ENCODE measurements at places on chromosomes 2 and 18.

GRCh38 chr2:37875403-37875906 is 49.6 kb upstream of the RMDN2 start:
- no peak for DNase-seq

DNA sequence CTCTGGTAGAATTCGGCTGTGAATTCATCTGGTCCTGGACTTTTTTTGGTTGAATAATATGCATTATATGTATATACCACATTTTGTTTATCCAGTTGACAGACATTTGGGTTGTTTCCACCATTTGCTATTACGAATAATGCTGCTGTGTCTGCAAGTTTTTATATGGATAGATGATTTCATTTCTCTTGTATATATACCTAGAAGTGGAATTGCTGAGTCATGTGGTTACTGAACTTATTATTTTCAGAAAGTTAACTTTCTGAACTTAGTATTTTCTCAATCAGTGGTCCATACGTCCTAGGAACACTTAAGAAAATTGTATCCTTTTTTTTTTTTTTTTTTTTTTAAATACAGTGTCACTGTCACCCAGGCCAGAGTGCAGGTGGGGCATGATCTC is 63.3 kb downstream of the RIF1 start:
- DNase-seq: no peak

DNA sequence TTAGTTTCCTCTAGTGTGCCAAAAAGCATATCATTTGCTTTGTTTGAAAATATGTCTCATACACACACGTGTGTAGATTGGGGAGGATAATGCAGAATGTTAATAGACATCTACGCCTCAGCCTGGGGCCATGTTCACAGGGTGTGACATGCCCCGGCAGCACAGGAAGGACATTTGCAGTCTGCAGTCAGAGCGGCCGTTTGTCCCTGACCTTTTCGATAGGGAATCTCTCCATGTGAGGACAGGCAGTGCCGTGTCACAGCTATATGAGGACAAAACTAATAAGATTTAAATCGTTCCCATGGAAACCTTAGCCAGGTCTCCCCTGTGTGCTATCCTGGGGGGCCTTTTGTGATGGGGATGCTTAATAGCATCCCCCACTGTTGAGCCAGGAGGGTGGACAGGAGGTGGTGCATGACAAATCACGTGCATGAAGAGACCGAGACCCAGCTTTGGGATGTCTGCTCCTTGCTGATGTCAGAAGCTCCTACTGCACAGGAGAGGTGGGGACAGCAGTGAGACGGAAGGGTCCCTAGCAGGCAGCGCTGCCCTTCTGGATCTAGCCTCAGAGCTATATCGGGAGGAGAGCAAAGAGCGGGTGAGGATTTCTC is 100.6 kb downstream of the RNF144A start:
- no peak for DNase-seq

GRCh38 chr2:58047373-58047935 is 848 bp downstream of the VRK2 start:
- no peak for DNase-seq

GRCh38 chr18:41526054-41526453 is 429.0 kb upstream of the PIK3C3 start:
- no peak for DNase-seq

- no peak for DNase-seq
Observed at GRCh38 chr2:223954401-223954800, 2.9 kb upstream of the MRPL44 start.

DNA sequence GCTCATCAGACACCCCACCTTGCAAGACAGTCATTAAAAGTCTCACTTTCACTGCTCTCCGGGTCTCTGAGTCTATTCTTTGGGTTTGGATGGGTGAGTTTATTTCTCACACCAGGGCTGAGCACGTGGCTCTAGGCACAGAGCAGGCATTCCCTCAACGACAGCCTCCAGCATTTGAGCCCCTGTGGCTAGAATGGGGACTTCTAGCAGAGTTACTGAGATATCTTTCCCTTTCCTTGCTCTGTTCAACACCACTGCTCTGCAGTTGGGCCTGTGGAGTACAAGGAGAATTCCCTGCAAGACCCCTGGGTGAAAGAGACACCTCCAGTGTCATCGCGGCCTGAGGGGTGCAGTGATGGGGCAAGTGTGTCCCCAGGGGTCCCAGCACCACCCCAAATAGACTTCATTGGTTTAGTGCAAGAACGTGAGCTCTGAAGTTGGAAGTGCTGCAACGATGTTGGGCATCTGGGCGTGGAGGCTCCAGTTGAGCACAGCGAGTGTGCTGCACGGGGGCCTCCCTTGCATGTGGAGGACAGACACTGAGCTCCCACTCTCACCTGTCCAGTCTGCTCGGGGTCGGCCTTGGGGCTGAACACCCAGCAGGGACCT is 184.1 kb upstream of the HS6ST1 start:
- no peak for DNase-seq

DNA sequence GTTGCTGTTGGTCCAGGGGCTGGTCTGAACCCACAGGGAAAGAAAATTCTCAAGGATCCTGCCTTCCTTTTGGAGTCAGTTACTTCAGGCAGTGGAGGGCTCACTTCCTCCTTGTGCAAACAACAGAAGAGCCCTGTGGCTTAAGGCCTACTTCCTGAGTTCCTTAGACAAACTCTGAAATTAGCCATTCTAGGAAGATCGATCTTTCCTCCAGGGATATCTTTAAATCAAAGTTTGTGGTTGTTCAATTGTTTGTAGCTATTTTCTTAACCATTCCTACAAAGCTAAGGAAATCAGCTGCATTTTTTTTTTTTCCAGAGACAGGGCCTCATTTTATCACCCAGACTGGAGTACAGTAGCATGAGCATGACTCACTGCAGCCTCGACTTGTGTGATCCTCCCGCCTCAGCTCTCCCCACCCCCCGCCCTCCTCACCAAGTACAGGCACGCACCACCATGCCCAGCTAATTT is 156.0 kb downstream of the TANC1 start:
- DNase-seq: no peak

- no peak for DNase-seq
Observed at GRCh38 chr2:206084439-206084869, 1.5 kb downstream of the INO80D start.

DNA sequence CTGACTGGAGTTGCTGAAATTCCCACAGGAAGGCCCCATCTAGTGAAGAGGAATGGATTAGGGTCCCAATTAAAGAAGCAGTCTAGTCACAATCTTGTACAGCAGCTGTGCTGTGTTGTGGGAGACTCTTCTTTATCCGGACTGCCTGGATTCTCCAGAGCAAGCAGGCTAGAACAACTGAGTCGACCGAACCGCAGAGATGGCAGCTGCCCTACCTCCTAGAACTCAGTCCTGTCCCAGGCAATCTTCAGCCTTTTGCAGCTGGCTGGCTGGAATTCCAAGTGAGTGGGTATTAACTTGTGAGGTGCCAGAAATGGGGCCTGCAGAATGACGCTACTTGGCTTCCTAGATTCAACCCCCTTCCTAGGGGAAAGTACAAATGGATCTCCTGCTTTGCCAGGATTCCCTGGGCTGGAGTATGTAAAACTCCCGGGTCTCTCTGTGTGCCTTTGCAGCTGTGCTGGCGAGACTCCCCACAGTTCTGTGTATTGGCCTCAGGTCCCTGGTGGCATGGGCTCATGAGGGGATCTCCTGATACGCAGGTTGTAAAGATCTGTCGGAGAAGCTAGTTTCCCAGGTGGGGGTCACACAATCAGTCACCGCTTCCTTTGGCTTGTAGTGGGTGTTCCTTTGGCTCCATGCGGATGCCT is 1952.6 kb upstream of the LRRTM1 start:
- no peak for DNase-seq

DNA sequence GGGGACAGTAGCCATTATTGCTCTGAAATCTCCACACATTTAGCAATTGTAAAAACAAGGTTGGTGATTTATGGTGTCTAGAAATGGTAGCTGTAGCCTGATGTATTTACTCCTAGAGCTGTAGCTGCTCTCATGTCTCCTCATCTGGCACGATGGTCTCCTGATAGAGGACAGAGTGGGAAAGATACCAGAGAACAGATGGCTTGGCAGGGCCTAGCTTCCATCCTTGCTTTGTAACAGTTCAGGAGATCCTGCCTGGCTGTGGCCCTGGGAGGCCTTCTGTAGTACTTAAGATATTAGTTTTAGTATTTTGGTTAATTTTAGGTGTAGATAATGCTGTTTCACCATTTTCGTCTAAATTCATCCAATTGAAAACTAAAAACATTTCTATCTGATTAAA is 6.7 kb downstream of the ATG16L1 start:
- no peak for DNase-seq

GRCh38 chr2:227765788-227766372 is 20.2 kb downstream of the SCYGR8 start:
- DNase-seq: no peak

GRCh38 chr2:60470340-60470739 is 83.1 kb downstream of the BCL11A start:
- DNase-seq: no peak

- no peak for DNase-seq
Observed at GRCh38 chr2:127776122-127776780, 34.7 kb downstream of the WDR33 start.

- DNase-seq: no peak
Observed at GRCh38 chr2:5940596-5941535, 248.7 kb downstream of the SOX11 start.

DNA sequence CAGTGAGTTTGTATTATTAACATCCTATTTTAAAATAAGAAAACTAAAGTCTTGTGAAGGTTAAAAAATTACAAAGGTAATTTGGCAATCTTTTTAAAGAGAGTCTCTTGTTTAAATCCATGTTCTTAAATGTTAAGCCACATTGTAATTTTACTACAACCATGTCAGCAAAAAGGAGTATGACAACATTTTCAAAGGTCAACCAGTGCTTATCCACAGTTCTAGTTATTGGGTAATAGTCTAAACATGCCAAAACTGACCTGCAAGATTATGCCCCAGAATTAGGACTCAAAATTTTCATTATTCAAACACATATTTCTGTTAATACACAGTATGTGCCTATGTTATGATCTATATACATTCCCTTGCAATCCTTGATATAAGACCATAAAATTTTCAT is 1312.6 kb upstream of the CHAC2 start:
- DNase-seq: no peak

GRCh38 chr2:182228073-182228473 is 198.8 kb downstream of the PDE1A start:
- no peak for DNase-seq

GRCh38 chr2:163736433-163737189 is 803 bp upstream of the FIGN start:
- no peak for DNase-seq

DNA sequence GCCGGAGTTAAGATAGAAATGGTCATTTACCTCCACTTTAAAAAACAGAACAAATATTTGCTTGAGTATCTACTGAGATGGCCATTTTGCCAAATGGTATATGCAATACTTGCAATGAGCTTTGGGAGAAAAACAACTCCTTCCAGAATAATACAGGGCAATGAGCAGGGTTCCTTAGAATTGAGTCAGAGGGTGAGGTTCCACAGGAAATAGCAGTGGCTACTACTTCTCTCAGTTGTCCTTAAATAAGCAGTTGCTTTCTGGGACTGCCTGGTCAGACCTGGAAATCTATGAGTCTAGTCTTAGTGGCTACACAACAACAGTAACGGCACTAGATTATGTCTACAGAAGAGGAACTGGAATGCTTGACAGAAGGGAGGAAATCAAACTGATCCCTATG is 80.9 kb upstream of the CCDC85A start:
- no peak for DNase-seq

DNA sequence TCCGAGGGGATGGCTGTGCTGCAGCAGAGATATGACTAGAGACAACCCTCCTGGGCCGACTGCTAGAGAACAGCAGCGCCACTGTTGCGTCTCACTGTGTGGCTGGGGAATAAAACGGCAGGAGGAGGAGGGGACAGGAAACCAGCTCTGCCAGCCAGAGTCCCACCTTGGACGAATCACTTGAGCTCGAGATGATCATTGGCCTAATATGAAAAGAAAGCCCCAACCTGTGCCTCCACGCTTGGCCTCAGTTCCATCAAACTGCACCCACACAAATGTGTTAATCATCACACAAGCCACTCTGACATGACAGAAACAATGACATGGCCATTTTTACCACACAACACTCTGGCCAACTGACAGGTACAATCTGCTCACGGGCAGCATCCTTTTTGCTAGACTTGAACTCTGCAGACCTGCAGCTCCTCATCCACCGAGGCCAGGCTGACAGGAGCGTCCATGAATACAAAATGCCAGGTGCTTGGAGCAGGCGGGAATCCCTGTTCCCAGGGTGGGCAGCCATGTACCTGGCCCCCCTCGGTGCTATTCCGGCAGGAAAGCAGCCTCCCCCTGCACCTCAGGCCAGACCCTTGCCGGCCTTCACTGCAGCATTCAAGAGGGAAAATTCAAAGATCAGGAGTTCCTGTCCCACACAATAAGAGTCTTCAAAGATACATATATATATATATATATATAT is 52.3 kb downstream of the PARD6G start:
- no peak for DNase-seq

DNA sequence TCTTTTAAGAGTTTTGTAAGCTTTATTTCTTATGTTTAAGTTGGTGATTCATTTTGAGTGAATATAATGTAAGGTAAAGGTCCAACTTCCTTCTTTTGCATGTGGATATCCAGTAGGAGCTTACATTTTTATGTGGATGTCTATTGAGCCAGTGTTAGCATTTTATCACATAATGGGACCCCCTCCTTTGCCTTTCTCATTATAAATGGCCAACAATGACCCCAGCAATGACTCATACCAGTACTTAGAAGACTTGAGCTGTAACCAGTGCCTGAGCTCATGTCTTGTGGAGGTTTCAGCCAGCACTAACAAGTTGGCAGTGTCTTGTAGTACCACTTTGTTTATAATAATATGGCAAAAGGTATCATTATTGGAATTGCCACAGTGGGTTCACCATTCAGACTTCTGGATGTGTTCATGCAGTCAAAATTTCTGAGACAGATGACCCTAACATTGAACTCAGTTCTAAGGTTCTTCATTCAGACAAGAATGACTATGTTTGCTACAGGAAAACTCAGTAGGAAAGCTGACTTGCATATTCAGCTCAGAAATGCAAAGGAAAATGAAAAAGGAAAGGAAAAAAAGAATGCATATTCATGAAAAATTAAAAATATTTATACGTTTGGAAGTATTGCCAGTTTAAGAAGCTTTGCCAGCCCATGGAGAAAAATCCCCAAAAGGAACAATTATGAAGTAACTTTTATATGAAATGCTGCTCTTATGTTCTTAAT is 41.0 kb downstream of the CDKL4 start:
- DNase-seq: no peak

DNA sequence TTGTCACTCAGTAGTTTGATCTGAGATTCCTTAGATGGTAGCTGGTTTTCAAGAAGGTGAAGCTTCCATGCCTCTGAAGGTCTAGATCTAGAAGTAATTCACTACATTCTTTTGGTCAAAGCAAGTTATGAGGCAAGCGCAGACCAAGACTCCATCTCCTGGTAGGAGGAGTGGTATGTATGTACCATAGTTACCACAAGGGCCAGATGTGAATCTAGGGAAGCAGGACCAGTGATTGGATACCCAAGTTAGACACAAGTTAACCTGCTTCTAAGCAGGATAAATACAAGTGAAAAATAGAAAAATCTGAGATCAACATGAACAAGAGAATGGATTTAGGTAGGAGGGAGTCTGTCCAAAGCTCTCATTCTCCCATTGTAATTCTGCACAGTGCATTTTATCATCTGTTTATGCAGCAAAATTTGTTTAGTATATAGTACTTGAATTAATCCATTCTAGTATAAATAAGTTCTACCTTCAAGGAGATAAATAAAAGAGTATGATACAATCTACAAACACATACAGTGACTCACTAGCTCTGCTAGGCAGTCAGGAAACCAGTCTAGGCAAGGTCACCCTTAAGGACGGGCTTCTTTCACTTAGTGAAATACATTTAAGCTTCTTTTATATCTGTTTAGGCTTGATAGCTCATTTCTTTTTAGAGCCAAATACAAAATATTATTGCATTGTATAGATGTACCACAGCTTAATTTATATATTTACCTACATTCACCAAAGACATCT is 14.2 kb upstream of the DOCK10 start:
- DNase-seq: no peak
